ENCODE measurements at places on chromosomes 6 and 20.
A peak's percentile ranks its signal among the peaks of the same experiment; 100 is the strongest.

DNA sequence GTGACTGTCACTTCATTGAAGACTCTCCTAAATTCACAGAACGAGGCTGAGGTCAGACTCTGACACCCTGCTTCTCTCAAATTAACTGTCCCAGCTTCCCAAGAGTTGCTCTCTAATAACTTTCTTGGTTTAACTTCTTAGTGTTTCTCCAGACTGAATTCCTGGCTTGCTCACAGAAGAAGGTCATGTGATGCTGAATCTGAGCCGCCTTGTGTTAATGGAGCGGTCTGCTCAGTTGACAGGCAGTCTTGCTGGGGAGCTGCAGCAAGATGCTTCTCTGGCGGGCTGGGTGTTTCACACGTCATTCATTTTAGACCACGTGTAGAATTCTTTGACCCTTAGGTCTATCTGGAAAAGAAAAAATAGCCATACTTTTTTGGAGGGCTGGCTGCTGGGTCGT is 107.3 kb downstream of the FOXO3 start:
- DNase-seq: no peak

DNA sequence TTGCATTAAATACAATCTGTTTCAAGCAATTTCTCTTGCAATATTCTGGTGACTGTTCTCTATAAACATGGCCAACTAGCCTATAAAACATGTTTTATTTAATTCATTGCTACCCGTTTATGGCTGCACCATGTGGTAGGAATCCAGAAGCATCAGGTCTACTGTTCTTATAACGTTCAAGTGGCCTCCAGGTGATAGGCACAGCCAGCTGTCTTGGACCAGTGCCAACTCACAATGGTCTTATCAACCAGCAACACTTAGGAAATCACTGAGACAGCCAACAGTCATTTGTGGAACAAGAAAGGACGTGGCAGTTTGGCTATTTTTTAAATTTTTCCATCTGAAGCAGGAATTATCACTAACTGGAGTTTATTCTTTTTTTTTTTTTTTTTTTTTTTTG is 193.6 kb downstream of the NKAIN2 start:
- no peak for DNase-seq

DNA sequence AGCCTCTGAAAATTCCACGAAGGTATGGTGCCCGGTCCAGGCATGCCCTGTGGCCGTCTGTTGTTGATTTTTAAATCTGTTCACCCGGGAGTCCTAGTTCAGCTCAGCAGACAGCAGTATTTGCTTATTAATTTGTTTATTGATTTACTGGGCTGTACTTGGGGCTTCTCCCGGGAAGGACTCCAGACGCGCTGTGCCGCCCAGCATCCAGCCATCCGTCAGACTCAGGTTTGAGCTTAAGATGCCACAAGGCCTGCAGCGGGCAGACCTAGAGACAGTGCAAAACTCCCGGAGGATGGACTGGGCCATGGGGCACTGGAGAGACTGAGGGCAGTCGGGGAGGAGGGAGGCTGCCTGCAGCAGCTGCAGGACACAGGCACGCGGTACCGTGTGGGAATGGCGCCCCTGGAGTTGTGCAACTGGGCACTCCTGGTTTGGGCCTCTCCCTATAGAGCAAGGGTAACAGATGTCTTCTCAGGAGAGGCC is 17.3 kb upstream of the CCDC167 start:
- no peak for DNase-seq

DNA sequence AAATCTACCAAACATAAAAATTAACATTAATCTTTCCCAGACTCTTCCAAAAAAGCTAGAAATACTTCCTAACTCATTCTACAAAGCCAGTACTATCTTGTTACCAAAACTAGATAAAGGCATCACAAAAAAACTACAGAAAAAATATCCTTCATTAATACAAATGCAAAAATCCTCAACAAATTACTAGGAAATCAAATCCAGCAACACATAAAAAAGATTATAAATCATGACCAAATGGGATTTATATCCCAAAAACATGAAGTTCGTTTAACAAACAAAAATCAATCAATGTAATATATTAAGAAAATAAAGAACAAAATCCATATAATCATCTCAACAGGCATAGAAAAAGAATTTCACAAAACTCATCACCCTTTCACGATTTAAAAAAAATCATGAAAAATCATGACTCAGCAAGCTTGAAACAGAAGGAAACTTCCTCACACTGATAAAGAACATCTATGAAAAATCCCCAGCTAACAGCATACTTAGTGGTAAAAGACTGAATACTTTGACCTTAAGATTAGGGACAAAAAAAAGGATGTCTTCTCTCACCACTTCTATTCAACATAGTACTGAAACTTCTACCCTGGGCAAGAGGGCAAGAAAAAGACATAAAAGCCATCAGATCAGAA is 43.2 kb downstream of the RANBP9 start:
- no peak for DNase-seq

DNA sequence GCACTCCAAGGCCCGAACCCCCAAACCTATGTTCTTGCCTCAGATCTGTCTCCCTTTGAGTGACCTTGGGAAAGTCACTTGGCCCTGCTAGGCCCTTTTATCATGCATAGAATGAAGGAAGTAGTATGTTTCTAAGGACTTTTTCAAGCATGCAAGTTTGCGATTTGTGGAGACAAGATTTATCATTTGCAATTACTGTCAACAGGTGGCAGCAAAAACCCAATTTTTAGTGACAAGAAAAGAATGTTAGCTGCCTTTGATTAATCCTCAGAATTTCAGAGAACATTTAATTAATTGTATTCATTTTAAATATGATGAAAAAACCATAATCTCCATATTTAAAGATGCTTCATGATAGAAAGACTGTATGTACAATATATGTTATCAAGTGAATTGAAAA is 28.3 kb upstream of the PREP start:
- peak; percentile 42 for DNase-seq

GRCh38 chr6:164130151-164130550 is 715.6 kb downstream of the QKI start:
- no peak for DNase-seq

- no peak for DNase-seq
Observed at GRCh38 chr6:112760831-112761230, 413.7 kb downstream of the RFPL4B start.

DNA sequence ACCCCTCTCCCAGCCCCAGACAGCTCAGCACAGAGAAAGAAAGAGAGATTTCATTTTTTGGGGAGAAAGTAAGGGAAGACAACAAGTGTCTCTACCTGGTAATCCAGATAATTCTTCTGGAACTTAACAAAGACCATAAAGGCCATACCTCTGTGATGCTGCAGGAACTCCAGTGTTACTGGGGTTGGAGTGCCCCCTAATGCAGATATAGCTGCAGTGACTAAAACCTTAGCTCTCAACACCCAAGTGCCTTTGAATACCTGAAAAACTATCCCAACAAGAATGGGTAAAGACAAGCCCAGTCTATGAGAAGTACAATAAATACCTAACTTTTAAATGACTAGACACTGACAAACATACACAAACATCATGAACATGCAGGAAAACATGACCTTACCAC is 365.3 kb upstream of the PTCHD4 start:
- peak; percentile 20 for DNase-seq
